ENCODE measurements at places on chromosomes 7 and 10.

- no peak for DNase-seq
Observed at GRCh38 chr10:90420637-90421318, 437.1 kb downstream of the HTR7 start.

GRCh38 chr7:47401611-47402570 lies 180.0 kb downstream of the TNS3 start:
- DNase-seq, result no peak

DNA sequence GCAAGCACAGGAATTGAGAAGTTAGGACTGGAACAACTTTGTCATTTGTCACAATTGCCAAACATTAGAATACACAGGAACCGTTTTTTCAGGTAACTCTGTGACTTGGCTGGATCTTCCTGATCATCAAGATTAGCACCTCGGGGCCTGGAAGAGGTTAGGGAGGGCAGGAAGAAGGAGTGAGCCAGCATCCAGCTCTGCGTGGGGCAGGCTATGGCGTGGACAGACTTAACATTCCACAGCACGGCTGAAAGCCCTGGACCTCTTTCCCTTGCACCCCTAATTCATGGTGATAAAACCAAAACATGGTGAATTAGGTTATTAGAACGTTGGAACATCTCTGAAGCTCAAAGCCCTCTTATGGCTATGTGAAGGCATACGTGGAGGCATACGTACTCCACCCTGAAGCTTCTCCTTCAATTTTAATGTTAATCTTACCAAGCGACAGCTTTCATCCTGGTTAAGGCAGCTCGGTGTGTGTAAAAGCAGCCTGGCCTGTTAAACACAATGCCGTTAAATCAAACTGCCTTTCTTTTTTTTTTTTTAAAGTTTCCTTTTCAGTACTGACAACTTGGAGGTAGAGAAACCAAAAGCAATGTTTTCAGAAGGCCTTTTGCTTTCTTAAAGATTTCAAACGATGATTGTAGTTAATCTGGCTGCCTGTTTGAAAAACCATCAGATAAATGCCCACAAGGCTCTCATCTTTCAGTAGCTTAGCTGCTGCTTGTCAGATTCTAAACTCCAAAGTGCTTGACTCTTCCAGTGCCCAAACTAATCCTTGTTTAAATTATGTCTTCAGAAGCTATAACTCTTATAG lies 4.5 kb downstream of the GRK5 start:
- no peak for DNase-seq

DNA sequence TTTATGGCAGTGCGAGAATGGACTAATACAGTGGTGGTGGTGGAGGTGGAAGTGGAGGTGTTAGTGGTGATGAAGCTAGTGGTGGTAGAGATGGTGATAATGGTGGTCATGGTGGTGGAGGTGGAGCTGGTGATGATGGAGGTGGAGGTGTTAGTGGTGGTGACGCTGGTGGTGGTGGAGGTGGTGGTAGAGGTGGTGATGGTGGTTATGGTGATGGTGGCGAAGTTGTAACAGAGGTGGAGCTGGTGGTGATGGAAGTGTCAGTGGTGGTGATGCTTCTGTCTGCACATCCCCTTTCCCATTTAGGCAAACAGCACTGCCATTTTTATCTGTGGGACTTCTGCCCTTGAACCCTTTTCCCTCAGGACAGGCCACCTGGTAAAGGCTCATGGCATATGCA lies 7.4 kb upstream of the PTPRN2 start:
- no peak for DNase-seq

DNA sequence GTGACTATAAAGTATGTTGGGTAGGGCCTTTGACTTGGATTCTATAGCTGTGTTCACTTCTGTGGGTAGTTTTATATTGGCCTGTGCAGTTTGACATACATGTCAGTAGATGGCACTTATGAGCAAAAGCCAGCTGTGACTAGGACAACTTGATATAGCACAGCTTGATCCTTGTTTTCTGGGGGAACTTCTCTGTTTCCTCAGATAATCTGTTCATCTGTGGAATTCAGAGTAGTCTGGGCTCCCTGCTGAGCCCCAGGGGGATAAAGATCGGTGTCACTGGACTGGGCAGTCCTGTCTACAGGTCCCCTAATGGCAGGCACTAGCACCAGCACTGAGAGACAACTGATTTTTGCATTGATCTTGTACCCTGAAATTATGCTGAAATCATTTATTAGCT lies 25.4 kb downstream of the CYP2C9 start:
- DNase-seq, result peak; percentile 45

DNA sequence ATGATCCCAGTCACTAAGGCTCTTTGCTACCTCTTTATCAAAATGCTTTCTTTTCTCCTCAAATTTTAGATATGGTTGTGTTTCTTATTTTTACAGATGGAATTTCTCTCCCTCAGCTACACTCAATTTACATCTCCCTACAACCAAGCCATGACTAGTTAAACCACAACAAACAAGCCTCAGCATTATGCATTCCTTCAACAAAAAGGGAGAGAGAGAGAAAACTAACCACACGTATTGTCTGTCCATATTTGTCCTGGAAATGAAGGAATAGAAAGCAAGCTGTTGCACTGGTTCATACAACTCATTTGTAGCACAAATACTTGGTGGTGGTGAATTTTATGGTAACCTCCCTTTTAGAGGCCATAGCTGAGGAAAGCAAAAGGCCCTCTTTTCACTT lies 286.4 kb downstream of the AHR start:
- no peak for DNase-seq

All from HepG2 (cell line).